ENCODE measurements at places on chromosomes 7 and 10.

GRCh38 chr10:80200687-80201086 is 4.7 kb downstream of the ANXA11 start:
- no peak for DNase-seq

DNA sequence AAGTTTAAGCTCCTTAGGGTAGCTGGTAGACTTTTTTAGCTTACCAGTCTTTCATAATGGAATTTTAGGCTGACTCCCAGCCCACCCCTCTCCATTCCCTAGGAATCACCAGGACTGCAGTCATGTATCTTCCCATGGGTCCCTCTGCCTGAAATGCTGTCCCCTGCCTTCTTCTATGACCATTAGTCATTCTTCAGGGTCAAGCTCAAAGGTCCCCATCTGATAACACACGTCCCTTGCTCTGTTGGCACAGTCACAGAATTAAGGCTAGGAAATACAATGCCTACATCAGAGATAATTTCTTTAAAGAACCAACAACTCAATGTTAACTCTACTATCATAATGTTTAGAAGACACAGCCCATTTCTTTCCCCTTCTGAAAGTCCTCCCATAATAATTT is 140.6 kb downstream of the RAPGEF5 start:
- no peak for DNase-seq

DNA sequence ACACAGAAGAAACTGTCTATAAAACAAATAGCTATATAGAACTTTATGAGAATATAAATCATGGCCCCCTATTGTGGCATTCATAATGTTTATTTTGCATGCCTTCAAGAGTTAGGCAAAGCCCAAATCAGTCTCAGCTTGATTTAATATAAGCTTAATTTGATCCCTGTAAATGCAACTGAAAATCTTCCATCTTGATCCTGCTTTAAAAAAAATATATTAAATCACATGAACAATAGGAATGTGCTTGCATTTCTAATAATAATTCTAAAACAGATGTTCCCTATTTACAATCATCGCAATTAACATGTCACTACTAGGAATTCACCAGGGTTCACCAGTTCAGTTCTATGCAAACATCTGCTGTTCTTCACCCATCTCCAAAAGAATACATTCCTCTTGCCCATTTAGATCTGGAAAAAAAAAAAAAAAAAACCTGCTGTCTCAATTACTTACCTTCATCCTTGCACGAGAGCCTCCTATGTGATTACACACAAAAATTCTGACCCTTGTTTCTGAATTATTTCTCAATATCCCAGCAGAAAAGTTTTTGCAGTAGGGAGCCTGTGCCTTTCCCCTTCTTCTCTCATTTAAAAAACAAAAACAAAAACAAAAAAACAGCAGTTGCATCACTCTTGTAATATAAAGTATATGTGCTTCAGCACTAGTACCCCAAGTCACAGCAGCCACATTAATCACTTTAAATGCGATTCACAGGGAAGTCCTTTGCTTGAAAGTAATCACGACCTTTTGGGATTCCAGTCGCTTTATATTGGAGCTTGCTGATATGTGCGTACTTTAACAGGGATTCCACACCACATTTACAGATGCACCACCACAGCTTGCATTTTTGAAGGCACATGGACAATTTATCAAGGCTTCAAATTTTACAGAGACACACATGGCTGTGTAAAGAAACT is 194.8 kb upstream of the KMT2E start:
- DNase-seq: no peak

DNA sequence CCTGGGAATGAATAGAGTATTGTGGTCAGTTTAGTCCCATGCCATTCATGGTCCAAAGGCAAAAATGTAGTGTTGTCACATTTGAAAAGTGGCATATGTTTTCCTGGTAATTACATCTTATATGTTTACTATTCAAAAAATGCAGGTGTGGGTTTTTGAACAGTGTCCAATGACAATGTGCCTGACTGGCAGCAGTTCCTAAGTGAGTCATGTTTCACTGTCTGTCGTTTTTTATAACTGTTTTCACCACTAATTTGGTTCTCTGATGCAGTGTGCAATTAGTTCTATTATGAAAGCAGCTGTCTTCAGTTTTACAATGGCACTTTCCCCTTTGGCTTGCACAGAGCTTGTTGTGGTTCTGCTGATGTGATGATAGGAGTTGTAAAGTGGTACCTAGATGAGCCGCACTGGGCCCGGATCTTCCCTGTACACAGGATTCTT is 162.3 kb downstream of the SEM1 start:
- peak; percentile 15 for DNase-seq

DNA sequence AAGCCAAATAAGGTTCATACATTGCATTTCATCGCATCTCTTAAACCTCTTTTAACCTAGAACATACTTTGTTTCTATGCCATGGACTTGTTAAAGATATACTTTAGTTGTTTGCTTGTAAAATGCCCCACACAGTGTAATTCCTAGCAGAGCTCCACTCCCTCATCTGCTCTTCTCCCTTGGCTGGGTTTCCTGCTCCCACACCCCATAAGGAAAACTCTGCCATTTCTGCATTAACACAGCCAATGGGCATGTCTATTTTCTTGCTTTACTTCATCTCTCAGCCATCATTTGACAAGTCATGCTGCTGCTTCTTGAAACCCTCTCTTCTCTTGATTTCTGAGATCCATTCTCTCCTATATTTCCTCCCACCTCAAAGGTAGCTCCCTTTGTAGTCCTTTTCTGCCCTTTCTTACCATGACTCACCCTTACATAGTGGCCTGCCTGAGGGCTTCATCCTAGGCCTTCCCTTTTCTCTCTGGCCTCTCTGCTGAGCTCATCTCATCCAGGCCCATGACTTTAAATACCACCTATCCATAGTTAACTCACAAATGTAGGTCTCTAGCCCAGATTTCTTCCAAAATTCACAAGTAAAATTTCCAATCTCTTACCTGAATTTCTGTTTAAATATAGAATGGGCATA is 471.4 kb downstream of the ADRA2A start:
- no peak for DNase-seq
